Ecto neural progenitor cell (in vitro differentiated cells): ENCODE measurements at places on chromosomes 1 and 21.
A peak's percentile ranks its signal among the peaks of the same experiment; 100 is the strongest.

- DNase-seq = no peak
Measured at GRCh38 chr1:179953974-179954492, 577 bp upstream of the CEP350 start.

GRCh38 chr1:226111098-226111882, 48.8 kb downstream of the H3-3A start:
- no peak for DNase-seq

GRCh38 chr1:109722908-109723691, 11.0 kb downstream of the GSTM5 start:
- peak; percentile 11 for DNase-seq

GRCh38 chr1:245480393-245481120, 325.8 kb downstream of the KIF26B start:
- DNase-seq = no peak

DNA sequence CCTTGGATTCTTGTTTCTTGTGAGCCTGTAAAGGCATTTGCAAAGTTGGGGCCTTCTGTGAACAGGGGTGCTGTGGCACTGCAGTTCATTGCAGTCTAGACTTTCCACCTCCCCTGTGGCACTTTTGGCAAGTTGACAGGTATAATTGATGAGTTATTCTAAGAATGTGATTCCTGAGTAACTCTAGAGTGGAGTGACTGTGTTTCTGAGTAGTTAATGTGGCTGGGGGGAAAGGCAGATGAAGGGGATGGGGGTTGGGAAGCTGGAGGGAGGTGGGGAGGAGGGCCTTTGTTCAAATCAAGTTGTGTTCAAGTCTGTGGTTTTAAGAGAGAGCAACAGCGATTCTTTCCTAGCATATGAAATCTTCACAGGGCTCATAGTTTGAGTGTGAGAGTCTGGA, 32.9 kb downstream of the PBX1 start:
- no peak for DNase-seq

DNA sequence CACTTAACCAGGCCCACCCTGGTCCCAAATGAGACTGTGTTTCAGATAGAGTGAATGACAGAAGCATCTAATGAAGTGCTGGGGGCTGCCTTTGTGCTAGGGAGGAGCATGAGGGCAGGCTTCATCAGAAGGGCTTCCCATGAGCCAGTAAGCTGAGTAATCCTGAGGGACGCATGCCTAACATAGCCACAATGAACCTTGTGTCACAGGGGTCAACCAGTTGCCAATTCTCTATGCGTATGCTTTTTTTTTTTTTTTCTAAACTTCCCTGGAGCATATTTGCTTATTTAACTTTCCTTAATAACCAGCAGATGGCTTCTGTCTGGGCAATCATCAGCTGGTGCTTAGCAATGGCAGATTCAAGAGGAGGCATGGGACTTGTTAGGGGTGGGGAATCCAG, 25.5 kb upstream of the CYP2J2 start:
- no peak for DNase-seq

DNA sequence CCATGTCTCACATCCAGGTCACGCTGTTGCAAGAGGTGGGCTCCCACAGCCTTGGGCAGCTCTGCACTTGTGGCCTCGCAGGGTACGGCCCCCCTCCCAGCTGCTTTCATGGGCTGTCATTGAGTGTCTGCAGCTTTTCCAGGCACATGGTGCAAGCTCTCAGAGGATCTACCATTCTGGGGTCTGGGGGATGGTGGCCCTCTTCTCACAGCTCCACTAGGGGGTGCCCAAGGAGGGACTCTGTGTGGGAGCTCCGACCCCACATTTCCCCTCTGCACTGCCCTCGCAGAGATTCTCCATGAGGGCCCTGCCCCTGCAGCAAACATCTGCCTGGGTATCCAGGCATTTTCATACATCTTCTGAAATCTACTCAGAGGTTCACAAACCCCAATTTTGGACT, 219.4 kb downstream of the LRRC7 start:
- no peak for DNase-seq

DNA sequence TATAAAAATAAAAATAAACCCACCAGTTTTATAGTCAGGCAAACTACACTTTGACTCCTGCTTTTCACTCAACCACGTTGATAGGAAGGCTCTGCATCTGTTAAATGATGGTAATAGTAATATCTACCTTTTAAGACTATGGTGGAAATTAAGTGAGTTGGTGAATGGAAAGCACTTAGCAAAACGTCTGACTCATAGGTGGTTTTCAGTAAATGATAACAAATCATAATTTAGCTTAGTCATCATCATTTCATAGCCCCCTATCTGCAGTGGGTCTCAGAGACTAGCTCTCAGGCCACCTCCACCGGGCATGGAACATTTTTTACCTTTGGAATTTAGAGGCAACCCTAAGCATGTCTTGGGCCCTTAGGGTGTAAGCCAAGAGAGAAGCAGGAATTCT, 160.0 kb downstream of the PDE4B start:
- no peak for DNase-seq

GRCh38 chr1:40004857-40005256, 35.7 kb upstream of the CAP1 start:
- DNase-seq = no peak

DNA sequence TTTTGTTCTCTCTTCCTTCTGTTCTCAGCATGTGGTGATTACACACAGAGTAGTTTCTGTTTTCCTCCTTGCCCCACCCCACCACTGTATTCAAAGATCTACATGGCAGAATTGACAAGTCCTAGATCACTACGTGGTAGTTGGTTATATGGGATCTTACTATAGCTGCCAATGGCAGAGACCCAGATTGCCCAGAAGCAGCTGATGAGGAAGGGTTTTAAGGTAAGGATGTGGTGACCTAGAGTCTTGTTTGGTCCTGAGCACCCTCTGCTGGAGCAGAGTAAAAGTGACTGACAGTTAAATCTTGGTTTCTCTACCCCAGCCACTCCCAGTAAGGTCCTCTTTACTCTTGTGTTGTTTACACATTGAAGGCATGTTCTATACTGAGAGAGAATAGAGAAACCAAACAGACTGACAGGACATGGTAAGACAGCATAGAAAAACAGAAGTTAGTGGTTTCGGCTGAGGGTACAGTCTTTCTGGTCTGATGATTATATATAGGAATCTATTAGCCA, 22.8 kb upstream of the STRIP1 start:
- DNase-seq = no peak

GRCh38 chr1:200907611-200908097, 13.0 kb downstream of the INAVA start:
- no peak for DNase-seq

GRCh38 chr1:228162286-228163006, 3.2 kb upstream of the IBA57 start:
- DNase-seq = no peak

DNA sequence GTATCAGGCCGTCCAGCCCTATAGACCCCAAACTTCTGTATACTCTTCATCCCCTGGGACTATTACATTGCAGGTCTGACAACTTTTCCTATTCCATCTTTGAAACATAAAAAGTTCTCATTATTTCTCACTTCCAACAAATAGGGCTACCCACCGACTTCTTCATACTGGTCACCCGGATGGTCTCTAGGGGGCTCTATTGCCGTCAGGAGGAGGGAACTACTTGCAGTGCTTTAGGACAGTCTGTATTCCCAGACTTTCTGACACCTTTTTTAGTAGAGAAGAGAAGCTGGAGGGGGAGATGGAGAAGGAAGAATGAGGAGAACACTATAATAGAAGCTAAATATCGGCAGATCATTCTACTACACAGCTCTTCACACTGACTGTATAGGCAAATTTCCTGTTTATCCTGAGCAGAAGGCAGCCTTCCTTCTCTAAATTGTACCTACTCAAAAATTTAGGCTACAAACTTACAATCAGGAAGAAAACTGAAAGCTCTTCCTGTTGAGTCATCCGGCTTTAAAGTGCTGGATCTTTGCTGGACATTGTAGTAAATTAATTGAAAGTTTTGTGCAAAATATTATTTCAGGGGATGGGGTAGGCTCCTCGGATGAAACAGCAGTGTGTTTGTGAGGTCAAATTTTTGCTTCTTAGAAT, 54.6 kb downstream of the CDC7 start:
- DNase-seq = no peak

DNA sequence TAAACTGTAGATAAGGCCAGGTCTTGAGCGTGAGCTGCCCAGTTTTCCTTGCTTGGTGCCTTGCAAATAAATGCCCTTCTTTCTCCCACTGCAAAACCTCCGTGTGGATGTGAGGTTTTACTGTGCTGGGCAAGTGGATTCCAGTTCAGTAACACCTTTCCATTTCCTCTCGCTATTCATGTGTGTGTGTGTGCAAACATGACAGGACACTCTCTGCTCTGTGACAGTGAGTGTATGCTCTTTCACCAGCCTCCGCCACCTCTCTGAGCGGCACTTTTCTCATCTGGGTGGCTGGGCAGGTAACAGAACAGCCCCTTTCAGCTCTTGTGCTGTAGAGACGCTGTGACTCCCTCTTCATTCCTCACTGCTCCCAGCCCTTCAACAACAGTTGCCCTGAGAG, 23.9 kb downstream of the CNIH3 start:
- no peak for DNase-seq

GRCh38 chr1:7584157-7584556, 186.9 kb upstream of the VAMP3 start:
- no peak for DNase-seq

DNA sequence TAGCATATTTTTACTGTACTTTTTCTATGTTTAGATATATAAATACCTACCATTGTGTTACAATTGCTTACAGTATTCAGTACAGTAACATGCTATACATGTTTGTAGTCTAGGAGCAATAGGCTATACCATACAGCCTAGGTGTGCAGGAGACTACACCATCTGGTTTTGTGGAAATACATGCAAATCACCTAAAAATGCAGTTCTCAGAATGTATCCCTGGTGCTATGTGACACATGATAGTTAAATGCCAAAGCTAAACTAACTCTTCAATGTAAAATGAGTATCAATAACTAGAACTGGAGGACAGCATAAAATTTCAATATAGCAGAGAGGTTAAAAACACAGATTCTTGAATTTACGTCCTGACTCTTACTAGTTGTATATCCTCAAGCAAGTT, 14.8 kb downstream of the NUCKS1 start:
- no peak for DNase-seq
